ENCODE measurements at places on chromosomes 11 and 22.

- no peak for DNase-seq
These were observed 10.2 kb downstream of the CABIN1 start for GRCh38 chr22:24021304-24021703.

DNA sequence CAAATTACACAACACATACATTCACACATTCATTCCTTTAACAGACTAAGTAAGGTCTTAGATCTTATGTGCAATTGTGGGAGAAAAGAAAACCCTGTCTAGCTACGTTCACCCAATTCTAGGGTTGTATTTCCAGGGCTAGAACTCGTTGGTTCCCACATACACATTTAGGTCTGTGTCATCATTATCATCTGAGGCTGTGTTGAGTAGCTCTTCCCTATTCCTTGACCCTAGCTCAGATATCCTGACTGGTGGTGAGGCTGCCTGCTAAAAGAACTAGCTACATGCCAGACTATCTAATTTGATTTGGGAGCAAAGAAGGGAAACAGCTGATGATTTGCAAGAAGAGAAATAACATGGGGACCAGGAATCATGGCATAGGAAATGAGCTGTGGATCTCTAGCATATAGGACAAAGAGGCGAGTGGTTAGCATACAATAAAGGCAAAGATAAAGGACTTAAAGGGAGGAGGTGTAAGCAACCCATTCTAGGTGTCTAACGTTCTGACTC, 27.5 kb upstream of the OR10G7 start:
- no peak for DNase-seq

DNA sequence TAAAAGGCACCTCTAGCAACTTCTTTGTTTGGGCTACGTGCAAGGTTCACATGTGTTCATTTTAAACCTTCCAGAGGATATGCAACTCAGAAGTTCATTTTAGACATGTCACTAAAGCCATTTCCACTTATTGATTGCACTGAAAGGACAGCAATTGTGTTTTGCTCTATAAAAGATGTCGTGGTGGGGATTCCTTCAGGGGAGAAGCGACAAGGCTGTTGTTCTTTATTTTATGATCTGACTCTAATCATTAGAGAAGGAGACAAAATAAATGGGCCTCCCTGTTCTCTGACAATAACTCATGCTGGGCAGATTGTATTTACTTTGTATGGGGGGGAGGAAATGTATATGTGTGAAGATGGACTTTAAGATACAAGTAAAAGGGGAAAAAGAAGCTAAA, 370.1 kb upstream of the ARHGAP42 start:
- no peak for DNase-seq

- no peak for DNase-seq
These were observed 56.0 kb upstream of the OR5AK2 start for GRCh38 chr11:56932572-56933220.

DNA sequence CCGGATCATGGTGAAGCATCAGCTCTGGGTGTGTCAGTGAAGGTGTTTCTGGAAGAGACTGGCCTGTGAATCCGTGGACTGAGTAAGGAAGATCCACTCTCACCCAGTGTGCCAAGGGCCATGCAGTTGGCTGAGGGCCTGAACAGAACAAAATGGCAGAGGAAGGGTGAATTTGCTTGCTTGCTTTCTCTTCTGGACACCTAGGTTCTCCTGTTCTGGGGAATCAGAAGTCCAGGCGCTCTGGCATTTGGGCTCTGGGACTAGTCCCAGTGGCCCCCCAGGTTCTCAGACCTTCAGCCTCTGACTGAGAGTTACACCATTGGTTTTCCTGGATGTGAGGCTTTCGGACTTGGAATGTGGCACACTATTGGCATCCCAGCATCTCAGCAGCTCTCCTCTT, 1170.8 kb downstream of the TBC1D22A start:
- no peak for DNase-seq

GRCh38 chr11:128465531-128465930, 121.8 kb downstream of the ETS1 start:
- no peak for DNase-seq

DNA sequence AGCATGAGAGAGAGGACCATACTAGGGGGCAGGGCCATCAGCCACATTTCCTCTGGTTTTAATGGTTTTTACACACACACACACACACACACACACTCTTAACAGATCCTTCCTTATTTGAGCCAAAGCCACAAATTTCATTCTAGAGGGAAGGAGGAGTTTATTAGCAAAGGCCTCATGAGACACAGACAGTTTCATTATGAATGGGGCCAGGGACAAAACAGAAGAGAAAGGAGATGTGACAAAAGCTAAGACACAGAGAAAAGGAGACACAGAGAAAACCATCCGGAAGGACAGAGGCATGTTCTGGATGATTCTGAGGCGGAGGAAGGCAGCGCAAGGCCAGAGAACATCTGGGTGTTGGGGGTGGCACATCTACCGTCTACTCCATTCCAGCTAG, 32.2 kb upstream of the ARFGAP3 start:
- no peak for DNase-seq

DNA sequence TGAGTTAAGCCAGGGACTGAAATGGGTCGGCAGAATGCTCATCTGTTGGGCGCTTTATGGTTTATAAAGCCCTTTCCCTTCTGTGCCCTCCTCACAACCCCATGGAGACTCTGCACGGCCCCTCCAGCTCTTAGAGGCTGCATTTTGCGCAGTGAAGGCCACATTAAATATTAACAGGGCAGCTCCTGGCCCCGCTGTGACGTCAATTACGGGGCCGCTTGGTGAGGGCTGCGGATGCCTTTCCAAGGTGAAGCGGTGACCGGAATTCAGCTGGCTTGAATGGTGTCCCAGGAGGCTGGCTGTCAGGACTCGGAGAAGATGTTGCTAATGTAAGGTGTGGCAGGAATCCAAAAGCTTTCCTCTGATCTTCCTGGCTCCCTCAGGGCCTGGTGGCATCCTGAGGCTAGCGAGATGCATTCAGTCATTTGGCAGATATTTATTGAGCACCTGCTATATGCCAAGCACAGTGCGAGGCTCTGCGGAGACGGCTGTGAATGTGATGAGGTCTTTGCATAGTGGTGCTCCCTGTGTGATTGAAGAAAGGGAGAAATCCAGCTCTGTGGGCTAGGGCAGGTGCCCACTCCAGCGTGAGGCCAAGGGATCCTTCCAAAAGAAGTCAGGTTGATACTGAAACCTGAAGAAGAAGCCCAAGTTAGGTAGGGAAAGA, 10.4 kb upstream of the YWHAH start:
- no peak for DNase-seq

- DNase-seq, result no peak
These were observed 3.7 kb downstream of the SSTR3 start for GRCh38 chr22:37208401-37209139.

GRCh38 chr22:46646531-46647215, 26.5 kb downstream of the GRAMD4 start:
- DNase-seq, result no peak

Data from stimulated activated CD8-positive, alpha-beta memory T cell treated with anti-CD3 and anti-CD28 coated beads, Interleukin-7, amount 100 ng/mL, for 4 hours (primary cell).